CD4-positive, alpha-beta T cell (primary cell): ENCODE measurements at places on chromosomes 6 and 20. TPM values are rescaled to one million over a fixed set of nuclear protein-coding genes. Genes with fewer than 3 reads are reported as not detected.

- H3K27me3 ChIP-seq = no peaks in the 10 kb centered on the region
- peaks cover 65% of the 10 kb centered on the region for H3K4me1 ChIP-seq
Observed at GRCh38 chr20:46398963-46399362, 7.5 kb downstream of the ELMO2 start.

LPA gene
- total RNA-seq = not detected

- no peak overlapping the region for H3K27ac ChIP-seq
- no peak for DNase-seq
- no peak overlapping the region for H3K4me3 ChIP-seq
- no peaks in the 10 kb centered on the region for H3K27me3 ChIP-seq
- peaks cover 13% of the 10 kb centered on the region for H3K36me3 ChIP-seq
- H3K4me1 ChIP-seq = no peaks in the 10 kb centered on the region
Observed at GRCh38 chr6:38282911-38283310, 356.8 kb downstream of the BTBD9 start.

SRMS gene
- not detected for total RNA-seq

NOP56 gene
- 261 TPM for total RNA-seq

DNA sequence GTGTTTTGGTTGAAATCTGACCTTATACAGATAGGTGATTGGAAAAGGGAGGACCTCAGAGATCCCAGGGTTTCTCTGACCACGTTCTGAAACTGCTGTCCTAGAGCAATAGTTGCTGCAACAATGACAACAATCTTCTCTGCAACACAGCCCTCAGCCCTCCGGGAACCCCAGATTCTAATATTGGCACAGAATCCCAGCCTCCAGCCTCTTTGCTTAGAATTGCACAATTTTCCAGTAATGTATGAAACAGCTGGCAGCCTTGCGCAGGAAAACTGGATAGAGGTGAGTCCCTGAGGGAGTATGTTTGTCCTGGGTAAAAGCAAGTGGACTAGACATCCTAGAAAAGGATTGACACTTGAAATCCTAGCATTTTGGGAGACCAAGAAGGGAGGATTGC lies 30.4 kb upstream of the PNRC1 start:
- no peak overlapping the region for H3K4me3 ChIP-seq
- H3K27me3 ChIP-seq = no peaks in the 10 kb centered on the region
- no peaks in the 10 kb centered on the region for H3K36me3 ChIP-seq
- no peak overlapping the region for H3K27ac ChIP-seq

SPDEF gene
- total RNA-seq = 0.17 TPM
